ENCODE measurements at places on chromosomes 2 and 18. TPM values are rescaled to one million over a fixed set of nuclear protein-coding genes. Genes with fewer than 3 reads are reported as not detected.
A peak's percentile ranks its signal among the peaks of the same experiment; 100 is the strongest.

DNA sequence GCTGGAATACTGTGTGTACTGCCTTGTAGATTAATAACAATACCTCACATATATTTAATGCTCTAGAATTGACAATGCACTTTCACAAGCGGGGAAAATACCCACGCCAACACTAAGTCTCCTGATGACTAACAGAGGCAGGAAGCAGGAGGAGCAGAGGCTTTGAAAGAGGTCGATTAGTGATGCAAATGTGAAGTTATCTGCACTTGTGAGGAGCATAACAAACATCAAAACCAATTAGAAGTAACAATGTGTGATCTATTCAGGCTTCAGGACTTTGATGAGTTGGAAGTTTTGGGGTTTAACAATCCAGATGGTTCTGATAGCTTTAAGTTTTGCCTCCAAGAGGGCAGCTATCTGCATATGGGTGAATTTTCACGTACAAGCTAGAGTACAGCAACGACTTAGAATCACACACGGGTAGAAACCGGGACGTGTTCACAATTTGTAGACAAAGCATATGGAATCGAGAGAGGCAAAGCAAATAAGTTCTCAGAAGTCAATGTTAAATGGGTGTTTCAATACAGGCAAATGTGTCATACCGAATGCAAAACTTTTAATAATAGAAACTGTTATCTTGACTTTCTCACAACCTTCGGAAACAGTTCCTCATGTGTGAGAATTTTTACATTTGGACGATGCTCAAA lies 114.5 kb downstream of the METTL8 start:
- H3K4me1 ChIP-seq, result no peaks in the 10 kb centered on the region
- DNase-seq, result no peak
- H3K36me3 ChIP-seq, result no peaks in the 10 kb centered on the region
- H3K27ac ChIP-seq, result no peak overlapping the region
- no peak overlapping the region for H3K4me3 ChIP-seq
- no peaks in the 10 kb centered on the region for H3K27me3 ChIP-seq

GRCh38 chr2:196331143-196331542 lies 159.8 kb upstream of the STK17B start:
- H3K4me3 ChIP-seq, result no peak overlapping the region
- no peak overlapping the region for H3K27ac ChIP-seq
- no peaks in the 10 kb centered on the region for H3K4me1 ChIP-seq

GRCh38 chr2:69086466-69086865 lies 73.5 kb downstream of the ANTXR1 start:
- no peaks in the 10 kb centered on the region for H3K4me1 ChIP-seq
- H3K4me3 ChIP-seq, result no peak overlapping the region
- H3K27me3 ChIP-seq, result no peaks in the 10 kb centered on the region
- DNase-seq, result no peak
- H3K36me3 ChIP-seq, result no peaks in the 10 kb centered on the region

DNA sequence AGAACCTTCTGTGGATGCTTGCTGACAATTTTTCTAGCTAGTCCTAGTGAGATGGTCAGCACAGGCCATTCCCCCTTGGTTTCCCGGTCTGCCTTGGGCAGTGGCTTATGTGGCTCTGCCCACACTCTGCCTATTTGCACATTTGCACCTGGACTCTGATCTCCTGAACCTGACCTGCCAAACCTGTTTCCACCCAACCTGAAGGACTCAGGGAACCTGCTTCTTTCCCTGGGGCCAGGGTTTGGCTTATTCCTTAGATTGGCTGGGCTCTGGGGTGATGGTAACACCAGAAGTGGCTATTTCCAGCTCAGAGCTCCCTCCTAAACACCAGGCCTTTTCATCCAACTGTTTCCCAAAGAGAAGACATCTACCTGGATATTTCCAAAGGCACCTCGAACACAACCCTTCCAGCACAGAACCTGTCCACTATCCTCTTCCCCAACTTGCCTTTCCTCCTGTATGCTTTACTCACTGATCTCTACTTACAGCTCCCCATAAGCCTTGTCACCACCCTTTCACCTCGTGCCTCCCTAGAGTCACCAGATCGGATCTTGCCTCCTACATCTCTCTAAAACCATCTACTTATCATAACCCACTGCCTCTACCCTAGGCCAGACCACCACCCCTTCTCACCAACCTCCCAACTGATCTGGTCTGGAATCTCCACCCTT lies 5.8 kb upstream of the MTA3 start:
- H3K36me3 ChIP-seq, result no peaks in the 10 kb centered on the region
- H3K4me3 ChIP-seq, result no peak overlapping the region
- DNase-seq, result no peak
- peak overlapping the region; percentile 58 for H3K27ac ChIP-seq
- H3K27me3 ChIP-seq, result no peaks in the 10 kb centered on the region
- H3K4me1 ChIP-seq, result peaks cover 12% of the 10 kb centered on the region

- no peaks in the 10 kb centered on the region for H3K36me3 ChIP-seq
- no peak overlapping the region for H3K27ac ChIP-seq
- no peaks in the 10 kb centered on the region for H3K4me1 ChIP-seq
- DNase-seq, result no peak
Measured at GRCh38 chr18:47969816-47970215, 39.4 kb upstream of the SMAD2 start.

- no peaks in the 10 kb centered on the region for H3K27me3 ChIP-seq
- H3K4me3 ChIP-seq, result no peak overlapping the region
- H3K36me3 ChIP-seq, result no peaks in the 10 kb centered on the region
- no peak for DNase-seq
- H3K27ac ChIP-seq, result no peak overlapping the region
Measured at GRCh38 chr18:74197705-74198341, 49.5 kb downstream of the TIMM21 start.

The ASB18 gene
- total RNA-seq, result not detected

DNA sequence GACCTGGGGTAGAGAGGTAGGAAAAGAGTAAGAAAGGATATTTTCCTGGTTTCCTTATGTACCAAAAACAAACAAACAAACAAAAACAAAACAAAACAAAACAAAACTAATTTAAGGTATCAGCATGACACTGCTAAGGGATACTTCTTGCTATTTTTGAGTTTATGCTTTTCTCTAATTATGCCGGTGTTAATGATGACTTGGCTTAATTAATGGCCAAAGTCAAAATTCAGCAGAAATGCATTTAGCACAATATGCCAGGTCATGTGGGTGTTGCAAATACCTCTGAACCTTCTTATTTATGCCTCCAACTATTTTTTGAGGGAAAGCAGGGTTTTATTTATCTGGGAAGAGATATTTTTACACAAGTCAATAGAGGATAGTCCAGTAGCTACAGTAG lies 3.2 kb upstream of the CHST9 start:
- DNase-seq, result no peak
- H3K27ac ChIP-seq, result no peak overlapping the region
- H3K4me1 ChIP-seq, result no peaks in the 10 kb centered on the region
- no peak overlapping the region for H3K4me3 ChIP-seq

The IL1F10 gene
- total RNA-seq, result not detected

- DNase-seq, result no peak
- no peak overlapping the region for H3K4me3 ChIP-seq
- no peaks in the 10 kb centered on the region for H3K4me1 ChIP-seq
- H3K27me3 ChIP-seq, result no peaks in the 10 kb centered on the region
- H3K36me3 ChIP-seq, result no peaks in the 10 kb centered on the region
- no peak overlapping the region for H3K27ac ChIP-seq
Measured at GRCh38 chr2:237983922-237984321, 17.1 kb downstream of the UBE2F start.

DNA sequence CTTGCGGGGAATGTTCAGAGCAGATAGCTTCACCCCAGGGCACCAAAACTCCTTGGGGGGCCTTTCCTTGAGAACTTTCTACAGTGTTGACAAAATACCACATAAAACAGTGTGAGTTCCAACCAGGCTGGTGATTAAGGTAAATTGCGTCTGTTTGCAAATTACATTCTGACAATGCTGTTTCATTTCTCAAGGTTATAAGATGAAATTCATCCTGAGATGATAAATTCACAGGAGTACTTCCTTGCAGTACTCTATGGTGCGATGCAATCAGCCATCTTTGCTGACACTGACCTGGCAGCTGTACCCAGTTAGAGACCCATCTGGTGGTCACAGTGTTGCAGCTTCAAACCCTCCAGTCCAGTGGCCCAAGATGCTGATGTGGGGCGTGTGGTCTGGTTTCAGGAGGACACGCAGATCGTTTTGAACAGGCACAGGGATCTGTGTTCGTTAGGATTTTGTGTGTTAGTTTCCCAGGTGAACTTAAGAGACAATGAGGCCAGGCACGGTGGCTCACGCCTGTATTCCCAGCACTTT lies 99.5 kb upstream of the SLC66A3 start:
- H3K4me1 ChIP-seq, result no peaks in the 10 kb centered on the region
- no peaks in the 10 kb centered on the region for H3K27me3 ChIP-seq
- DNase-seq, result no peak
- H3K4me3 ChIP-seq, result no peak overlapping the region
- no peaks in the 10 kb centered on the region for H3K36me3 ChIP-seq

The SP140 gene
- total RNA-seq, result 0.16 TPM

DNA sequence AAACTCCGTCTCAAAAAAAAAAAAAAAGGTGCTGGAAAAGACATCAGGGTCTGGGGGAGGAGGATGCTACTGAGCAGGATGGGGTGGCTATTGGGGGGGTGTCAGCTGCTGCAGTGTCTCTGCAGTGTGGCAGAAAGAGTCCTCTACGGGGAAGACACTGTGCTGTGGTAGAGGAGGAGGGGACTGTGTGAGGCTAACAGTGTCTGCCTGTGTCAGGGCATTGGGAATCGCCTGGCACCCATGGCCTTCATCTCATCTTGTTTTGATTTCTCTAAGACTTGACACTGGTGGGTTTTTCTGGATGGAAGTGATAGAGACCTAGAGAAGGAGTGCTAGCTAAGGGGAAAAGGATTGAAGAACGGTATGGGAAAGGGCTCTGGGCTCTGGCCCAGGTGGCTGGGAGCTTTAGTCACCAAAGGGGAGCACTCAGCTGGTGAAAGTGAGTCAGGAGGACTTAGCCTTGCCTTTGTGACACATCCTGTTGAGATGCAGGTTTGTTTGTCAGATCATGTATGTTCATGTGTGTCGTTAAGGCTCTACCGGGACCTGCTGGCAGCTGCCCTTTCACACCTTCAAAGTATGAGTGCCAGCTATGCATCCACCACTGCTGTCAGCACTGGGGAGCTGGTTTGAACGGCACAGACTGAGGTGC lies 58.0 kb downstream of the FARP2 start:
- no peaks in the 10 kb centered on the region for H3K4me1 ChIP-seq
- no peak for DNase-seq
- no peak overlapping the region for H3K27ac ChIP-seq
- H3K27me3 ChIP-seq, result no peaks in the 10 kb centered on the region

- no peak overlapping the region for H3K27ac ChIP-seq
- H3K36me3 ChIP-seq, result no peaks in the 10 kb centered on the region
- no peak for DNase-seq
- H3K27me3 ChIP-seq, result no peaks in the 10 kb centered on the region
- no peaks in the 10 kb centered on the region for H3K4me1 ChIP-seq
Measured at GRCh38 chr2:44533508-44533907, 171.8 kb downstream of the CAMKMT start.

The SCN7A gene
- total RNA-seq, result 1.5 TPM

DNA sequence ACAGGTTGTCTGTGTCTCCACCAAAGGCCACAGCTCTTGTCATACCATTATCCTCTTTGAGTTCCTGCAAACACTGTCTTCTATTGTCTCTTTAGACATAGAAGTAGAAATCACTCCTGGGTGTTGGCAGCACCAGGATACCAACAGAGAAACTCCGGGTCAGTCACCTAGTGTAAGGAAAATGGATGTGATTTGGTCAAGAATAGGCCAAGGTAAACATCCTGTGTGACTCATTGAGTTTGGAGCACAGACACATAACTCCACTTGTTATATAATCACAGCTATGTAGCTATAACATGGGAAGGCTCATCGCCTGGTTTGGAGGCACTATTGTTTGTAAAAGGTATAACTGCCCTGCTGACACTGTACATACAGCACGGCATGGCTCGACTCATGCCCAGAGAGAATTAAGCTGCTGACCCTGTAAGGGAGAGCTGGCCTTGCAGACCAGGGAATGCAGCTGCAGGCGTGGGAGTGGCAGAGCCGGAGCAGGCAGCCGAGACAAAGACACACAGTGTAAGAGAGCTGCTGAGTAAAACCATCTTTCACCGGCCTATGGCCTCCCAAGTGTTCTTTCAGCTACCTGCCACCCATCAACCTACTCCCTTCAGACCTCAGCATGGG lies 3.4 kb upstream of the TXNL1 start:
- DNase-seq, result no peak
- H3K36me3 ChIP-seq, result no peaks in the 10 kb centered on the region

- no peaks in the 10 kb centered on the region for H3K27me3 ChIP-seq
- no peak overlapping the region for H3K4me3 ChIP-seq
- H3K4me1 ChIP-seq, result peaks cover 6% of the 10 kb centered on the region
- H3K27ac ChIP-seq, result peak overlapping the region; percentile 53
Measured at GRCh38 chr2:237661270-237661669, 33.9 kb downstream of the LRRFIP1 start.

The TCF23 gene
- 0.19 TPM for total RNA-seq

The CHPF gene
- total RNA-seq, result 65.7 TPM

GRCh38 chr18:77560341-77560992 lies 310.8 kb downstream of the GALR1 start:
- no peaks in the 10 kb centered on the region for H3K27me3 ChIP-seq
- DNase-seq, result no peak
- H3K27ac ChIP-seq, result no peak overlapping the region
- H3K4me1 ChIP-seq, result no peaks in the 10 kb centered on the region

DNA sequence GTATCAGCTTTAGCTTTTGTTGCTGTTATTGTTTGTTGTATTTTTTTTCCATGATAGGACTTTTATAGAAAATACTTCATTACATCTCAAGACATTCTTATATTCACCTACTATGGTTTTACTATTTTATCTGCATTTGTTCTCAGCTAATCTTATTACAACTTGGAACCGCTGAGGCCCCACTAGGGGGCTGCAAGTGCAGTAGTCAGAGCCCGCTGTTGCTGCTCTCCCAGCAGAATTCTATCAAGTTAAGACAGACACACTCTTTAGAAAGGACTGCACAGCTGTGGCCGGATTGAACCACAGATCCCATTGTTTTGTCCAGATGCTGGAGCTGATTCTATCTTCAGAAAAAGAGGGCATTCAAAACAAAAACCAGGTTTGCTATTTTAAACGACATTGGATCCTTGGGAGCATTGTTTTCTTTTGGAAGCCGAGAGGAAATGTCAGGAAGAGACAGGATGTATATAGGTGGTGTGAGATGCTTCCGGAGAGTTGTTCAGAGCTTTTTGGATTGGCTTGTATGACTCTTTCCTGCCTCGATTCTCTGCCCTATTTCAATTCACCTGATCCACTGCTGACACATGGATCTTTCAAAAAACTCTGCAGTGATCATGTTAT lies 105.7 kb upstream of the GAREM1 start:
- no peaks in the 10 kb centered on the region for H3K27me3 ChIP-seq
- H3K36me3 ChIP-seq, result no peaks in the 10 kb centered on the region
- H3K4me3 ChIP-seq, result no peak overlapping the region

- H3K4me3 ChIP-seq, result no peak overlapping the region
- no peaks in the 10 kb centered on the region for H3K27me3 ChIP-seq
- no peak for DNase-seq
- H3K4me1 ChIP-seq, result no peaks in the 10 kb centered on the region
Measured at GRCh38 chr2:187429989-187430388, 18.1 kb downstream of the CALCRL start.

GRCh38 chr18:35343488-35343935 lies 708 bp downstream of the ZNF24 start:
- H3K36me3 ChIP-seq, result peaks cover 20% of the 10 kb centered on the region
- H3K4me3 ChIP-seq, result peak overlapping the region; percentile 89
- H3K27ac ChIP-seq, result peak overlapping the region; percentile 99
- no peaks in the 10 kb centered on the region for H3K27me3 ChIP-seq
- DNase-seq, result no peak

GRCh38 chr2:173355132-173355865 lies 627 bp downstream of the CDCA7 start:
- peaks cover 5% of the 10 kb centered on the region for H3K4me1 ChIP-seq
- H3K27me3 ChIP-seq, result no peaks in the 10 kb centered on the region
- no peak for DNase-seq
- H3K27ac ChIP-seq, result no peak overlapping the region

The RFTN2 gene
- total RNA-seq, result 1.7 TPM

- no peak overlapping the region for H3K27ac ChIP-seq
- no peaks in the 10 kb centered on the region for H3K27me3 ChIP-seq
Measured at GRCh38 chr18:41395695-41396094, 559.3 kb upstream of the PIK3C3 start.
